ENCODE measurements at places on chromosomes 5 and 9.

DNA sequence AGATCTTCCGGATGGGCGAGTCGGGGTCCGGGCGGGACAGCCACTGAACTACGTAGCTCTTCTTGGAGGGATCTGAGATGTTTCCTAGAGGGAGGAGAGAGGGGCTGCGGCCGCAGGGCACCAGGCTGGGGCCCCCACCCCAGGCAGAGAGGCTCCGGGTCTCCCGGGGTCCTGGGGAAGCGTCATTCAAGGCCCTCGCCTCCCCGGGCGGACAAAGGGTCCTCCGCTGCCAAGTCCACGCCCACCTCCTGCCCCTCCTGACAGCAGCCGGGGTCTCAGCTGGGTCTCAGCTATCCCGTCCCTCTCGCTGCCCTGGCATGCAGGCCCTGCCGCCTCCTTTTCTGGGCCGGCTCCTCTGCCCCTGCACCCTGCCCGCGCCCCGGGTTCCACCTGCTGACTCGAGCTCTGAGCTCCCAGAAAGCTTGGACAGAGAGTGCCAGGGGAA is 61.5 kb downstream of the ZNF354C start:
- no peak for DNase-seq

DNA sequence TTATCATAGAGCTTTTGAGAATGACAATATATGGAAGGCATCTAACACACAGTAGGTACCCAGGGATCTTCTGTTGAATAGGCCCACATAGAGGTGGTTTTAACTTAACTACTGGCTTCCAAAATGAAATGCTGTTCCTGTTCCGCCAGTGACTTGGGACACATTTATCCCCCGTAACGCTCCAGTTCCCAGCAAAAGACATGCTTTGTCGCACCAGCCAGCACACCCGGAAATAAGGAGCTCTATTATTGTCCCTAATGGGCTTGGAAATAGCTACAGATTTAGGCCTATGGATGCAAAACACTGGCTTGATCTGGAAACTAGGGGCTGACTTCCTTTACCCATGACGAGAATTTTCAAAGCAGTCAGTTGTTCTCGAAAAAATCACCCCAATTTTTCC is 45.9 kb upstream of the C5orf58 start:
- DNase-seq: no peak

DNA sequence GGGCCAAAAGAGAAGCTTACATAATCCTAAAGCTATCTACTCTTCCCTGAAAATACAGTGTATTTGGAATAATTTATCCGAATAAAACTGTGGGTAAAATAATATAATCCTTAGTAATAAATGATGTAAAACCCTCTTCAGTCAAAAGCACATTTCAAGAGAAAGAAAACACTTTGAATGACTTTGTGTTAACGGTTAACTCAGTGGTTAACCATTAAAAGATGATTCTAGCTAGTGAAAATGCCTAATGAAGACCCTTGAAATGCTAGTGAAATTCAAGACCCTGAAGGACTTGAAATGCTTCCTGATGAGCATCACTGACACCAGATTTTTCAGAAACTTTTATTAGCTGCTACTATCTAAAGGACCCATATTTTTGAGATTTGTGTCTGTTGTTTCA is 70.7 kb downstream of the COX7C start:
- DNase-seq: no peak

DNA sequence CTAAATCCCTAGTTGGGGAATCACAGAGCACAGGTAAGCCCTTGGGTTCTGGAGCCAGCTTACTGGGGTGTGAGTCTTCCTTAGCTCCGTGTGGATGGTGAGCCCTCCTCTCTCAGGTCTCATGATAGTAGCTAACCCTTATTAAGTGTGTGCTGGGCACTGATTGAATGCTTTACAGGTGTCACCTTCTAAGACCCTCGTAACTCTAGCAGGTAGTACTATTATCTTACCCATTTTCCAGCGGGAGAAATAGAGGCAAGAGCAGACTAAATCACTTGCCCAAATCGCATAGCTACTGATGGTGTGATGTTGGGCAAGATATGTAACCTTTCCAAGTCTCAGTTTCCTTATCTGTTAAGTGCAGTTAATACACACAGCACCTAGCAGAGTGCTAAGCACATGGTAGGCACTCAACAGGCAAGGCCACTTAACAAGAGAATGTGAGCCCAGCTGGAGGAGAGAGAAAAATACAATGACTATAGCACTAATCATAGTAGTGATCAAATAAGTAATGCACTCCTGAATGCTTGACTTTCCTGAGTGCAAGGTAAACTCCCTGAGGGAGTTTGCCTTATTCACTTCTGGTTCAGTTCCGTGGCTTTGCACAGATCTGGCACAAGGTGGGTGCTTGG is at the start of gene DCANP1:
DCANP1 (minus strand) TSS at position 51 of the 632 bp plus-strand sequence. CDS start 240 bp downstream, outside the sequence.
- no peak for DNase-seq

DNA sequence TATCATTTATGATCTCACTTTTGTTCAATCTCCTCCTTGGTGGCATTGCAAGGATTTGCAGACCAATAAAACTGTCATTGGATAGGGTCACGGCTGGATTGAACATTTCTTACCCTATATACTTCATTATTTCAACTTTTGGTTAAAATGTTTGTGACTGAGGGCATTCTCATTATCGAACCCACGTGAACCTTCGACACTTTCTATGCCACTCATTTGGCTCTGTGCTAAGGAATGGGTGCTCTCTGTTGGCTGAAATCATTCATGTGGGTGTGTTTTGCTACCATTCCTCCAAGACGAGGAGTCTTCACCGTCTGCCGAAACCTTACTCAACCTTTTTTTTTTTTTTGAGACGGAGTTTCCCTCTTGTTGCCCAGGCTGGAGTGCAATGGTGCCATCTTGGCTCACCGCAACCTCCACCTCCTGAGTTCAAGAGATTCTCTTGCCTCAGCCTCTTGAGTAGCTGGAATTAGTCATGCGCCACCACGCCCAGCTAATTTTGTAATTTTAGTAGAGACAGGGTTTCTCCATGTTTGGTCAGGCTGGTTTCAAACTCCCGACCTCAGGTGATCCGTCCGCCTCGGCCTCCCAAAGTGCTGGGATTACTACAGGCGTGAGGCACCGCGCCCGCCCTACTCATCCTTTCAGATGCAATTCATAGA is 62.5 kb downstream of the CSNK1A1 start:
- DNase-seq: no peak

DNA sequence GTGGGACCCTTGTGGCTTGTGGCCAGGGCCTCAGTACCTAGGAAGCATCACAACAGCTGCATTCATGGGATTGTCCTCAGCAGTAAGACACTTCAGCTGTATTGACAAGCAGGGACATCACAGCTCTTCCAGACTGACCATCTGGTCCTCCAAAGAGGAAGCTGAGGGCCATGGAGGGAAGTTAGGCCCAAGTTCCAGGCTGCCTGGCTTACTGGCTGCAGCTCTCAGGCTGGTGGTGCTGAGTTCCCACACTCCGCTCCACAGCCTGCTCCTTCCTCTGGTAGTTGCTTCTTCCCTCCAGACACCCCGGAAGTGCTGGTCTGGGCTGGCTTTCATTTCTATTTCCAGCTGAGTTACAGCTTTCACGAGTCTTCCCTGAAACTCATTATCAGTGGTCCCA is 5.7 kb upstream of the STING1 start:
- DNase-seq: no peak

DNA sequence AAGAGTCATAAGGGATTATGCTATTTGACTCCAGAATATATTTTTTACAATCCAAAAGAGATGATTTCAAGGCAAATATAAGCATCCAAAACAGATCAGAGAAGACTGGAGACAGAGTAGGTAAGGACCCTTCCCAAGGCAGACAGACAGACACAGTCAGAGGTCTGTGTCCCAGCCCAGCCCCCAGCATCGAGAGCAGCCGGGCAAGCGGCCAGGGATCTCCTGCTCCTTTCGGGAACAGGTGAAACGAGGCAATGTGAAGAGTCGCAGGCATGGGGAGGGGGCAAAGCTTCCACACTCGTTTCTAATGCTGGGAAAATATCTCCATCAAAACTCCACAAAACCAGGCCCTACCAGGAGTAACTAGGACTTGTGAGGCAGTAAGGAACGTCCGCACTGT is 5.8 kb downstream of the PAEP start:
- DNase-seq: no peak

GRCh38 chr5:73625944-73626811 is at the start of gene ARHGEF28:
Gene ARHGEF28 (plus strand): TSS chr5:73626196. CDS start chr5:73684852, 58,656 bp downstream.
- DNase-seq: no peak

Measured in esophagus squamous epithelium (tissue), 5 donors.